ENCODE measurements at places on chromosomes 2 and 18.

DNA sequence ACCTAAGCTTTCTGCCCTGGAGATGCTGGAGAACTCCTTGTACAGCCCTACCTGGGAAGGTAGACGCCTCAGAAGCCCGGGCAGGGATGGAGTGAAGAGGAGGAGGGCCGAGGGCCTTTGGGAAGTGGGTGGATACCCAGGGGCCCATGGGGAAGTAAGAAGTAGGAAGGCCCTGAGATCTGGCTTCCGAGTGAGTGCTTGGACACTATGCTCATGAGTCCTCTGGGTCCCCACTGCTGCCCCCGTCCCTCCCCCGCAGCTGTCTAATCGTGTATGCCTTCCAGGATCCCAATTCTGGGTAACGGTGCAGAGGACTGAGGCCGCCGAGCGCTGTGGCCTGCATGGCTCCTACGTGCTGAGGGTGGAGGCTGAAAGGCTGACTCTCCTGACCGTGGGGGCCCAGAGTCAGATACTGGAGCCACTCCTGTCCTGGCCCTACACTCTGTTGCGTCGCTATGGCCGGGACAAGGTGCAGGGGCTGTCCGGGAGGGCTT lies 1.1 kb downstream of the DOK1 start:
- DNase-seq = no peak

GRCh38 chr2:181163139-181163538 lies 182.7 kb downstream of the UBE2E3 start:
- no peak for DNase-seq

DNA sequence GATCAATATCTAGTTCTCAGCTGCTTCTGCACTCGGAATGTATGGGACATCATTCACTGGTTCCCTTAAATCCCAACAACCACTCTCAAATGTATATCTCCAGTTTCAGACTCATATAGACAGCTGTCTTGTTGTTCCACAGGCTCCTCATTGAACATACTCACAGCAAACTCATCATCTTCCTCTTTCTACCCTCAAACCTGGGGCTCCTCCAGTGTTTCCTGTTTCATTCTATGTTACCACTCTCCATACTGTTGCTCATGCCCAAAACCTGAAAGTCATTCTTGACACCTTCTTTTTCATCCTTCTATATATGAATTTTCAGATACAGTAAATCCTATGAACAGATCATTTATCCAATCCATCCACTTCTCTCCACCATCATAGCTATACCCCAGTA lies 18.7 kb upstream of the REL start:
- DNase-seq = no peak

GRCh38 chr2:233487748-233488345 lies 78.7 kb downstream of the USP40 start:
- DNase-seq = no peak

DNA sequence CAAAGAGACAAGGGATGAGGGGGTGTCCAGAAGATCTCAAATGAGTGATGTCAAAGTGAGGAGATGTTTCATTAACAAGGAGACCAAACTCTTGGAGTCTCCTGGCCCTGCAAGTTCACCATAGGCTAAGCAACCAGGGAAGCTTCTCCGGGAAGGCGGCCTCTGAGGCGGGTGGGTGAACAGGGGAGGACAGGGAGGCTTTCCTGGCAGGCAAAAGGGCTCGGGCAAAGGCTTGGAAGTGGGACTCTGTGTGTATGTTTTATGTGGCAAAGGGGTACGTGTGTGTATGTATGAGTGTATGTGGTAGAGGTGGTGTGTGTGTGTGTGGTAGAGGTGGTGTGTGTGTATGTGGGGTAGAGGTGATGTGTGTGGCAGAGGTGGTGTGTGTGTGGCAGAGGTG lies 163.9 kb downstream of the DYSF start:
- no peak for DNase-seq

DNA sequence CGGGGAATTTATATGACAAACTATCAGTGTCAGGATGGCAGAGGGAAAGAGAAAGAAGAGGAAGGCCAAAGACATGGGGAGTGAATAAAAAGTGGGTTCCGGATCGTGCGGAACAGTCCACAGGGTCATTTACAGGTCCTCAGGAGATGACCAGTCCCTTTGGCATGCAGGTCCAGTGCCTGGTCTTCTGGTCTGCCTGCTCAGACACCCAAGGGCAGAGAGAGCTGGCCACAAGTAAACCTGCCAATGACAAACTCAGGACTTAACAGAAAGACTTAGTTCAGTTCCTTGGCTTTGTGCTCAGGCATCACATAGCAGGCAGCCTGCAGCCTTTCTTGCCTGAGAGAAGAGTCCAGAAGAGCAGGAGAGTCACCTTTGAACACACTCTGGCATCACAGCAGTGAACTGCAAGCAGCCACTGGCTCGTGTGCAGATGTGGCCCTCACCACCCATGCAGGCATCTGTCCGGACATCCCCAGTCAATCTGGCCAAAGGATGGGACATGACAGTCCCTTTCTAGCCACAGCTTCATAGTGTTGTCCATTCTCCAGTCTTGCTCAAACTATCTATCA lies 14.0 kb downstream of the TMEM127 start:
- DNase-seq = peak; percentile 45

GRCh38 chr2:152189622-152190495 lies 14.3 kb upstream of the STAM2 start:
- DNase-seq = no peak

GRCh38 chr2:176569574-176569973 lies 300.3 kb downstream of the MTX2 start:
- no peak for DNase-seq

DNA sequence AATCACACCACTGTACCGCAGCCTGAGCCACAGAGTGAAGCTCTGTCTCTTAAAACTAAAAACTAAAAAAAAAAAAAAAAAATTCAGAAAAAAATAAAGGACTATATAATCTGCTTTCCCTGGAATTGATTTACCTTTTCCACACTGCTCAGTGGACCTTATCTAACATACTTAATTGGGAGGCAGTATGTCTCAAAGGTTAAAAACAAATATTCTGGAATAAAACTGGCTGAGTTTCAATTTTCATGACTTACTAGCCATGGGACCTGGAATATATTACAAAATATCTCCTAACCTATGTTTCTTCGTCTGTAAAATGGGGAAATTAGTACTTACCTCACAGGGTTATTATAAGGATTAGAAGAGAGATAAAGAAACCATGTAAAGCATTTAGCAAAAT lies 11.8 kb downstream of the NCKAP1 start:
- no peak for DNase-seq

All from H9 (cell line).